GM18507 (cell line): ENCODE measurements at places on chromosomes 1 and 21.

- DNase-seq, result no peak
Measured at GRCh38 chr1:13667691-13668090, 32.3 kb upstream of the PRDM2 start.

DNA sequence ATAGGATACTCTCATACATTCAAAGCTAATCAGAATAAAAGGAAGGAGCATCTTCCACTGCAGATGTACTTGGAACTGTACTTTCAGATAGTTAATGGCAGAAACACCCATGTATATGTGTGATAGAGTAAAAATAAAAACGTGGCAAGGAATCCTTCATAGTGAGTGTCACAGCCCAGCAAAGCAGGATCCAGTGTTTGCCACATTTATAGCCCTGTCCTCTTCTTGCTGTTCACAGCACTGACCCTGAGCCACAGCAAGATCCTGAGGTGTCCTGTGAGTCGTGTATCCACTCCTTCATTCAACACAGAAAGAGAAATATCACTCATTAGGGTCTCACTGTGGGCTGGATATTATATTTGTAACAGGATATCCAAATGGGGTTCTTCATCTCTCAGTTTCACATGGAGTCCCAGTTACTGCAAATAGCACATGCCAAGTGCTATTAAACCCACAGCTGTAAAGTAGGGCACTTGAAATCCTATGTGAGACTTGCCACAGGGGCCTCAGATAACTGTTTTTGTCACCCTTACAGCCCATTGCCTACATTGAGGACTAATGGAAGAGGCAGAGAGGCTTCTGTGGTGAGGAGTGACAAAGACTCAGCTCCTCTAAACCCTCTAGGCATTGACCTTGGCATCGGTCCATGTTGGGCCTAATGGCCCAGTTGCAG, 41.3 kb downstream of the CYP2J2 start:
- no peak for DNase-seq

DNA sequence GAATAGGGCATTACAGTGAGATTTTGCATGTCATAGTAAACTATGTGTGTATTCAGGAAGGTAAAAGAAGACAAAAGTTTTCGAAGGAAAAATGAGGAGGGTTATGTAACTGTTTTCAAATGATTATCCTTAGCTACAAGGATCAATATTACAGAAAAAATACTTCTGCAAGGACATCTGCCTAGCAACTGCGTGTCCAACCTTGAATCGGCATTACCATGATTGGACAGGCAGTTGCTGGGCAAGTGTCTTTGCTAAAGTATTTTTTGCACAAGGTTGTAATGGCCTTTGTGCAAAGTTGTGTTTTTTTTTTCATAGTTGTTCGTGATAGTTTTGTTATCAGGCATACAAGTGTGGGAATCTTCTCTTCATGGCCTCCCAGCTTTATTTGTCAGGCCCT, 136.8 kb downstream of the FASLG start:
- DNase-seq, result no peak

GRCh38 chr1:156709031-156709430, 3.6 kb upstream of the CRABP2 start:
- DNase-seq, result no peak

GRCh38 chr1:182061594-182061993, at the start of gene ZNF648:
Gene ZNF648 (minus strand): TSS chr1:182061712. CDS start chr1:182058010, 3,702 bp downstream.
- DNase-seq, result no peak

GRCh38 chr1:213621077-213621476, 366.7 kb upstream of the PROX1 start:
- no peak for DNase-seq

DNA sequence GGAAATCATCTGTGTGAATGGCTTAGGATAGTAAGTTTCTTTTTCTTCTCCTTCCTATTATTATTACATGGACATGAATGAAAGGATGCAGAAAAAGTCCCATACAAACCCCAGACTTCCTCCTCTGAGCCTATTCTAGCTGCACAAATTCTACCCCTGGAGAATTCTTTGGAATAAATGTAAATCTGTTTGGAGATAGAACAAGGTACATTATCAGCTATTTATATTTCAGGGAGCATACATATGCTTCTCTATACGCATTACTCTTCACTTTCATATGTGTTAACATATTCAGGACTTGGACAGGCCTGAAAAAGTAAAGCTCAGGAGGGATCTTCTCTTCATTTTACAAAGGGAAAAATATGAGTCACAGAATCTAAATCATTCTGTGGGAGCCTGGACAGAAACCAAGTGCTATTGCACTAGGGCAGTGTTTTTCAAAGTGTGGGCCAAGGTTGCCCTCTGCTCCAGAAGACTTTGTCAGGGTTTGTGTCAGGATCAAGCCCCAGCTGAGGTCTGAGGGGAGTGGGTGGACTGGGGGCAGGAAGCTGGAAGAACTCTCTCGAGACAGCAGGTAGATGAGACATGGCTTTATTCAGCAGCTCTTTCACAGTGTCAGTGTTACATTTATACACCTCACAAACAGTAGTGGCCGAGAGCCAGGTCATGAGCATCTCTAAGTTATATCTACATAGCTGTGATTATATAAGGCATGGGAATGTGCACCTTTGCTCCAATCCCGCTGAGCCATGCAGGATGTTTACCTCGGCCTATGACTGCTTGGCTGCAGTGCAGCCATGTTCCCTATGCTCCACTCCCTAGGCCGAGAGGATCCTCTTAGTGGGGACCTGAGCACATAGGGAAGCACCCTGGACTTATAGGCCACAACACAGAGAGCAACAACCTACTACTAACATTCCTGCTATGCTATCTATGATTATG, 114.3 kb downstream of the GDAP2 start:
- no peak for DNase-seq

DNA sequence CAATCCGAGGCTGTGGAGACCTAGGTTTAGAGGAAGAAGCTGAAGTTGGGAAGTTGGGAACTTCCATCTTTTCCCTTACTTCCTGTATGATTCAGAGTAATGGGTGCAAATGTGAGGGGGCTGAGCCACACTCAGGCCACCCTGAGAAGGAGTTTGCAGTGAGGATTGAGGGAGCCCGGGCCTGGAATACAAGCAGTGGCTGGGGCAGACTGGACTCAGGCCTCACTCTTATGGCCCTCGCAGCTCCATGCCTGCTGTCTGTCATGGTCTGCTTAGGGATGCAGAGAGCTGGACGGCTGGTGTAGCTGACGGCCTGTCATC, 73.7 kb upstream of the RAB4A start:
- DNase-seq, result no peak

GRCh38 chr1:161936786-161937185, 86.9 kb downstream of the OLFML2B start:
- DNase-seq, result no peak

- no peak for DNase-seq
Measured at GRCh38 chr1:56216218-56216617, 363.1 kb downstream of the PLPP3 start.

DNA sequence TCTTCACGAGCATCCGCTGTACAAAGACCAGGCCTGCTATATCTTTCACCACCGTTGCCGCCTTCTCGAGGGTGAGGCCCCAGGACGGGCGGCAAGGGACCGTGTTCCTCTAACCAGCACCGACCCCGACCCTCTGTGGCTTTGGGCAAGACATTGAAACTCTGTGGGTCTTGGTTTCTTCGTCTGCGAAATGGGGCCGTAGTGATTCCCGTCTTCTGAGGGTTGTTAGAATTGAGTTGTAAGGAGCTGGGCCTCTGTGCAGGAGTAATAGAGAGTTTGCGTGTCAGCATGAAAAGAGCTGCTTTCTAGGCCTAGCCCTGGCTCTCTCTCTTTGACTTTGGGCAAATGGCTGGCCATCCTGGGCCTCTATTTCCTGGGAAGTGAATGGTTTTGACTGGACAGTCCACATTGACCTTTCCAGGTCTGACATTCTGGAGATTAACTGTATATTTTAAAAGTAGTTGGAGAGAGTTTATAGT, 591 bp downstream of the MRPL37 start:
- no peak for DNase-seq
